ENCODE measurements at places on chromosomes 6 and 20.

GRCh38 chr20:37961066-37961465 lies 58.1 kb downstream of the VSTM2L start:
- no peak for DNase-seq

- no peak for DNase-seq
Measured at GRCh38 chr6:143264986-143265764, 185.3 kb downstream of the ADAT2 start.

GRCh38 chr6:126716826-126717509 lies 377.1 kb downstream of the CENPW start:
- no peak for DNase-seq

GRCh38 chr20:31484001-31484400 lies 8.9 kb downstream of the REM1 start:
- no peak for DNase-seq

- no peak for DNase-seq
Measured at GRCh38 chr6:193773-194310, 98.4 kb upstream of the DUSP22 start.

DNA sequence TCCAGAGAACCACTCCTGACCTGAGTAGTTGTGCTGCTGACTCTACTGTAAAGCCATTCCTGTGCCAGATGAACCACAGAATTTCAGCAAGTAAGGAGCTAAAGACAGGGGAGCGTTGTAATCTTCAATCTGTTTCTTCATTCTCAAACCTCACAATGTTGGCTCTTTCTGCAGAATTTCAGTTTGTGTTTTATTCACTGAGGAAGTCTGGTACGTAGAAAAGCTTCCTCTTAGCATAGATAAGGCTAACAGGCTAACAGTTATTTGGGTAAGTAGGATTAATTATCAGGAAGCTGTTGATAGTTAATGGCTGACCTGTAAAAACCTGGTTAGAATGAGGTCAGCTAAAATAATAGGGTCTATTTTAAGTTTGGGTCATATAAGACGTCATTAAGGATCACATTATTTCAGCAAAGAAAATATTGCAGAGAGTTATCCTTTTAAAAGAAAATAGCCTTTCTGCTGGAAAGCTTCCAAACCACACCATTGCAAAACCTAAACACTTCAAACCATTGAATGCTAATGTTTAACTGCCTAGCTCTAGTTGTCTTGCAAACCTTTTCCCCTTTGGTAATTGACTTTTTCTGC lies 14.1 kb upstream of the TENT5A start:
- DNase-seq, result no peak
